ENCODE measurements at places on chromosomes 1 and 21. TPM values are rescaled to one million over a fixed set of nuclear protein-coding genes. Genes with fewer than 3 reads are reported as not detected.
A peak's percentile ranks its signal among the peaks of the same experiment; 100 is the strongest.

The LDLRAD1 gene
- total RNA-seq, result not detected

The FAM72C gene
- total RNA-seq, result 1.1 TPM

The SPATA6 gene
- total RNA-seq, result 4.0 TPM

DNA sequence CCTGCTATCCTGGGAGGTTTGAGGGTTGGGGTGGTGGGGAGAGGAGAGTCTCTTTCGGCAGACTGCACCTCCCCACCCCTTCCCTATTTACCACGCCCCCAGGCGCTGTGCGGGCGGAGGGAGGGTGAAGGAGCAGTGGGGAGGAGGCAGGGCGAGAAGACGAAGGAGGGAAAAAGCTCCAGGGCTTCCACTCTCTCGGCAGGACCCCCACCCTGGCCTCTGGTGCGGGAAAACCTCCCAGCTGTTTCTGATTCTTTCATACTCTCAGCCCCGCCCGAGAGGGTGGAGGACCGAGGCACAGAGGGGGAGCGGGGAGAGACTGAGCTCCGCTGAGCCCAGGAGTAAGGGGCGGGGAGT is 866 bp upstream of the WNT2B start:
- DNase-seq, result no peak

DNA sequence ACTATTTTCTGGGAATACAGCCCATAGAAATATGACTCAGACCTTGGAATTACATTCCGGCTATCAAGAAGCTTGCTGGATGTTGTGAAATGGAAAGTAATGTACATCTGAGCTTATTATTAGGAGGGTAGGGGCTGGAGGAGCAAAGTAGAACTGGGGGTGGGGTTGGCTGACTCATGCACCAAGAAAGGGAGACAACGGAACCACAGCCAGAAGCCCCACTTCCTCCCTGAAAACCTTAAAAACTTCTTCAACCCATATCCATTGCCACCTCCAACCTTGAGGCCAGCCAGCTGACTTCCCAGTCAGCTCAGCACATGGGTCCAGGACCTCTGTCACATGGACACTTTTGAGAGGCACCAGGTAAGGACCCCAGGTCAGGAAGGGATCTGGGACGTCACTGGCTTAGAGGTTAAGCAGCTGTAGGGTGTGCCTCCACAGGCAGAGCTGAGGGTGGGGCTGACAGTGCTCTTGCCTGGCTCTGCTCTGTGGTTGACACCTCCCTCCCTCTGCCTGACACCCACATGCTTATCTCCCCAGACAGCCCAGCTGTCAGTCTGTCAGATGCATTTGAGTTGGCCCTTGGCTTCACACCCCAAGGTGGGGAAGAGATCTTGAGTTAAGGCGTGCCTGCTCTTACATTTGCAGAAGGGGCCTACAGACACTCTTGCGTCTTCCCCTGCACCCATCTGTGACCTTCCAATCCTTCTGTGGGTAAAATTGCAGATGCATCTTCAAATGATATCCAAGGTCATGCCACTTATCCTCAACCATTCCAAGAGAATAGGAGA is 5.7 kb upstream of the ZNF683 start:
- peak; percentile 90 for DNase-seq
